ENCODE measurements at places on chromosomes 1 and 21.

DNA sequence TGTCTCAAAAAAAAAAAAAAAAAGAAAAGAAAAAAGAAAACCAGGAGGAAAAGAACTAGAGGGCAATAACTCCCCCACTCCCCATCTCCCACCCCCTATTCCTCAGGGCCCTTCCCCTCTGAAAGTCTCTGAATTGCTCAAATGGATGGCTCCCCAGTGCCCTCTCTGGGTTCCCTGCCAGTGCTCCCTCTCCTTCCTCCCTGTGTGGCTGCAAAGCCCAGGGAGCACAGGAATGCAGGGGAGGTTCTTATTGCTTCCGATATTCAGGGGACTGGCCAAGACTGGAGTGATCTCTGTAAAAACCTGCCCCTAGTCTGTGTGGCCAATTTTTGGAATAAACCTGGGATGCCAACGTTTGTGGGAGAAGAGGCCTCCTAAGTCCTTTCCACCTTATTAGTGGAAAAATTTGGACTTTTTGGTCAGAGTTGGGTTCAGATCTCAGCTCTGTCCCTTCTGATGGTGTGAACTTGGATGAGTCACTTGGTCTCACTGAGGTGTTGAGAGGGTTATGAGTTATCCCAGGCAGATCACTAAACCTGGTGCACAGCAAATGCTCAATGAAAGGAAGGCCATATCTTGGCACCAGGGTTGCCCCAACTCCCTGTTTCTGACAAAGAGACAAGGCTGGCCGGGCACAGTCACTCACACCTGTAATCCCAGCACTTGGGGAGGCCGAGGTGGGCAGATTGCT is 13.4 kb upstream of the ARHGEF10L start:
- H3K4me1 ChIP-seq, result peaks cover 46% of the 10 kb centered on the region
- H3K4me3 ChIP-seq, result no peak overlapping the region
- H3K27me3 ChIP-seq, result no peaks in the 10 kb centered on the region
- peak overlapping the region; percentile 77 for H3K27ac ChIP-seq
- DNase-seq, result no peak

DNA sequence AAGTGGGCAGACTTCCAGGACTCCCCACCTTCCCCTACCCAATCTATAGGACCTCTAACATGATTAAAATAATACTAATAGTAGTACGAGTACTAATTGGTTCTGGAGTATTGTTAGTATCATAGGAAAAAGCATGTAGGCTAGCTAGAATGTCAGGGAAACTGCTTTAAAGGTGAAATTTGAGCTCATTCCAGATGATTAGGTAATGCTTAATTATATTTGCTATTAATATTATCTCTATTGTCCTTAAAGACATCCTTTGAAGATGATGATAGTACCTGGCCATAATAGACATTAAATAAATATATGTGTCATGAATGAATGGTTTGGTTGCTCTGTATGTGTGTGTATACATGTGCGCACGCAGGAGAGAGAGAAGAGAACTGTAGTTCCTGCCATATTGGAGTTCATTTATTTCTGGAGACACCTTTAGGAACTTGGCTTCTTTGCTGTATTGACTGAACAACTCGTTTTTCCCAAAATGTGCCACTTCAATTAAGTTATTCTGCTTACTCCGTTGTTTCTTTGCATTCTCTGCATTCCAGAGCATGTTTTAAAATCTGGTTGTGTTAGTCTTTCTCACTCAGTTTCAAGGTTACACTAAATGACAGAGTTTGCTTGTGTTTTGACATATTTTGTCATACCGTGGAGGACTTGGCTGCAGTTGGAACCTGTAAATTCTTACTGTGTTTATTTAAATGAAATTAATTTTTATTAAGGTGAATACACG is 117.1 kb downstream of the OSBPL9 start:
- no peak for DNase-seq
- no peaks in the 10 kb centered on the region for H3K27me3 ChIP-seq
- H3K27ac ChIP-seq, result peak overlapping the region; percentile 8
- H3K4me1 ChIP-seq, result peaks cover 51% of the 10 kb centered on the region
- H3K36me3 ChIP-seq, result no peaks in the 10 kb centered on the region

GRCh38 chr1:55305735-55306134 is 90.6 kb upstream of the USP24 start:
- H3K4me1 ChIP-seq, result no peaks in the 10 kb centered on the region
- no peaks in the 10 kb centered on the region for H3K36me3 ChIP-seq
- no peak overlapping the region for H3K4me3 ChIP-seq

DNA sequence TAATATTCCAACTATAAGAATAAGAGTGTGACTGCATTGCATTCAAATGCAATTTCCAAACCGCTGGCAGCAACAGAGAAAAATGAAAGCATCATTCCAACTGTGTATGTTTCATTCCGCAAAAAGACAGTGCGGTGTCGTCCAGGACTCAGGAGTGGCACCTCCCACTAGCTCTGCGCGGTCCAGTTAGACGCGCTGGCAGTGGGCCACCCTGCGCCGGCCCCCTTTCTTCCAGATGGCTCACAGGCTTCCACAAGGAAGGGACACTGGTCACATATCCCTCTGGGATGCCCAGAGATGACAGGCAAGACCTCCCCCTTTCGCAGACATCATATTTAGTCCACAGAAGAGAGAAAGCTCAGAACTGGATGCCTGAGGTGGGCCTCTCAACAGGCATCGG is 11.9 kb downstream of the WRAP73 start:
- DNase-seq, result no peak
- no peaks in the 10 kb centered on the region for H3K4me1 ChIP-seq
- no peaks in the 10 kb centered on the region for H3K27me3 ChIP-seq
- H3K27ac ChIP-seq, result no peak overlapping the region
- no peak overlapping the region for H3K4me3 ChIP-seq

GRCh38 chr1:20426923-20427322 is 59.1 kb downstream of the CAMK2N1 start:
- no peaks in the 10 kb centered on the region for H3K4me1 ChIP-seq
- DNase-seq, result peak; percentile 41
- H3K27me3 ChIP-seq, result peaks cover 21% of the 10 kb centered on the region

GRCh38 chr1:47021070-47021469 is 2.4 kb upstream of the CYP4X1 start:
- no peak overlapping the region for H3K4me3 ChIP-seq
- peaks cover 9% of the 10 kb centered on the region for H3K27me3 ChIP-seq
- H3K4me1 ChIP-seq, result peaks cover 15% of the 10 kb centered on the region

- no peak overlapping the region for H3K27ac ChIP-seq
- H3K4me3 ChIP-seq, result peak overlapping the region; percentile 50
- peaks cover 14% of the 10 kb centered on the region for H3K4me1 ChIP-seq
- H3K36me3 ChIP-seq, result no peaks in the 10 kb centered on the region
These were observed 1.1 kb downstream of the CR2 start for GRCh38 chr1:207455183-207455754.

DNA sequence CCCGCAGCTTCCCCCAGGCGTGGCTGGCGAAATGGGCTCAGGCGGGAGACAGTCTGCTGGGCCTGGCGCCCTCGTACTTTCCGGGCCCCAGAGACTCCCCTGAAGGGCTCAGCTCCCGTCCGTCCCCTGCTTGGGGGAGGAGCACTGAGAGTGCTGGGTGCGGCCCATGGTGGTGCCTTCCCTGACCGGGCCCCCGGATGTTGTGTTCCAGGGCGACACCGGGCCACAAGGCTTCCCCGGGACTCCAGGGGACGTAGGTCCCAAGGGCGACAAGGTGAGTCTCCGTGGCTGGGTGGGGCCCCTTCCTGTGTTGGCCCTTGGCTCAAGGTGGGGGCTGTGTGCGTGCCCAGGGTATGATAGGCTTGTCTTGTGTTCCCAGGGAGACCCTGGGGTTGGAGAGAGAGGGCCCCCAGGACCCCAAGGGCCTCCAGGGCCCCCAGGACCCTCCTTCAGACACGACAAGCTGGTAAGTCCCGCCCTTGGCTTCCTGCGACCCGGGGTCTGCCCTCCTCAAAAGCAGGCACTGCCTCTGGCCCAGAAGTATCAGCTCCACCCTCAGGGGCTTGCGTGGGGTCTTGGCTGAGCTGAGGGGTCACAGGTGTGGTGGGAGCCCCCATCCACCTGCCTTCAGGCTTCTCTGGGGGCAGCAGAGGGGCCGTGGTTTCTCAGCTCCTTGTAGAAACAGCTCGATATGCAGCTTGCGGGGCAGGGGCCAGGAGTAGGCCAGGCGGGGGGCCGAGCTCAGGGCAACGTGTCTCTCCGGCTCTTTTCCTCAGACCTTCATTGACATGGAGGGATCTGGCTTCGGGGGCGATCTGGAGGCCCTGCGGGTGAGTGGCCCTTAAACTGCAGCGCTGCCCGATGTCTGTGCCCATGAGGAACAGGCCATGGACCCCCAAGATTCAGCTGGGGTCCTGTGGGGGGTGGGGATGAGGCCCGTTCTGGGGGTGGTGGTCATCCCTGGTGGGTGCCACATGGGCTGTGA is 62.3 kb downstream of the SLC19A1 start:
- peaks cover 73% of the 10 kb centered on the region for H3K36me3 ChIP-seq
- no peaks in the 10 kb centered on the region for H3K27me3 ChIP-seq
- DNase-seq, result no peak
- H3K4me3 ChIP-seq, result no peak overlapping the region
- H3K4me1 ChIP-seq, result peaks cover 7% of the 10 kb centered on the region
- no peak overlapping the region for H3K27ac ChIP-seq

DNA sequence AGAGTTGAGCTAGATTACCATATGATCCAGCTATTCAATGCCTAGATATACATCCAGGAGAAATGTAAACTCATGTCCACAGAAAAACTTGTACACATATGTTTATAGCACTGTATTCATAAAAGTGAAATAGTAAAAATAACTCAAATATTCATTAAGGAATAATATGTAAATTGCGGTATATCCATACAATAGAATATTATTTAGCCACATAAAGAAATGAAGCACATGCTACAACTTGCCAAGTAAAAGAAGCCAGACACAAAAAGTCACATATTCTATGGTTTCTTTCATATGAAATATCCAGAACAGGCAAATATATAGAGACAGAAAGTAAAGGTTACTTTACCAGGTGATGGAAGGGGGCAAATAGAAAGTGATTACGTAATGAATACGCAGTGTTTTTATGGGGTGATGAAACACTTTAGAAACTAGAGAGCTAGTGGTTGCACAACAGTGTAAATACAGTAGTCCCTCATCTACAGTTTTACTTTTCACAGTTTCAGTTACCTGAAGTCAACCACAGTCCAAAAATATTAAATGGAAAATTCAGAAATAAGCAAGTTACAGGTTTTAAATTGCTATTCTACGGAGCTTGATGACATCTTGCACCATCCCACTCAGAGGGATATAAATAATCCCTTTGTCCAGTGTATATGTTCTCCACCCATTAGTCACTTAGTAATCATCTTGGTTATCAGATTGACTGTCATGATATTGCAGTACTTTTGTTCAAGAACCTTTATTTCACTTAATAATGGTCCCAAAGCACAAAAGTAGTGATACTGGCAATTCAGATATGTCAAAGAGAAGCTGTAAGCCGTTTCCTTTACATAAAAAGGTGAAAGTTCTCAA is 62.3 kb downstream of the ZNF644 start:
- no peak for DNase-seq
- no peaks in the 10 kb centered on the region for H3K36me3 ChIP-seq
- no peaks in the 10 kb centered on the region for H3K4me1 ChIP-seq
- H3K27ac ChIP-seq, result no peak overlapping the region
- no peak overlapping the region for H3K4me3 ChIP-seq

GRCh38 chr21:34858559-34858958 is 189.8 kb downstream of the CLIC6 start:
- peaks cover 51% of the 10 kb centered on the region for H3K36me3 ChIP-seq
- peaks cover 9% of the 10 kb centered on the region for H3K4me1 ChIP-seq
- no peaks in the 10 kb centered on the region for H3K27me3 ChIP-seq
- no peak overlapping the region for H3K4me3 ChIP-seq
- no peak overlapping the region for H3K27ac ChIP-seq

Measured in suprapubic skin (tissue), 4 donors.